Activated CD4-positive, CD25-positive, alpha-beta regulatory T cell (primary cell): ENCODE measurements at places on chromosomes 11 and 22.

DNA sequence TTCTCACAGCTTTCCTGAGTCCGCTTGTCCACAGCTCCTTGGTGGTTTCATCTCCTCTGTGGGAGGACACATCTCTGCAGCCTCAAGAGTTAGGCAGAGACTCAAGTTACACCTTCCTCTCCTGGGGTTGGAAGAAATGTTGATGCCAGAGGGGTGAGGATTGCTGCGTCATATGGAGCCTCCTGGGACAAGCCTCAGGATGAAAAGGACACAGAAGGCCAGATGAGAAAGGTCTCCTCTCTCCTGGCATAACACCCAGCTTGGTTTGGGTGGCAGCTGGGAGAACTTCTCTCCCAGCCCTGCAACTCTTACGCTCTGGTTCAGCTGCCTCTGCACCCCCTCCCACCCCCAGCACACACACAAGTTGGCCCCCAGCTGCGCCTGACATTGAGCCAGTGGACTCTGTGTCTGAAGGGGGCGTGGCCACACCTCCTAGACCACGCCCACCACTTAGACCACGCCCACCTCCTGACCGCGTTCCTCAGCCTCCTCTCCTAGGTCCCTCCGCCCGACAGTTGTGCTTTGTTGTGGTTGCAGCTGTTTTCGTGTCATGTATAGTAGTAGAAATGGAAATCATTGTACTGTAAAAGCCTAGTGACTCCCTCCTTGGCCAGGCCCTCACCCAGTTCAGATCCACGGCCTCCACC lies 11.7 kb downstream of the RASD2 start:
- peak; percentile 49 for DNase-seq

- DNase-seq, result no peak
Observed at GRCh38 chr11:114138411-114138810, 78.9 kb downstream of the ZBTB16 start.

DNA sequence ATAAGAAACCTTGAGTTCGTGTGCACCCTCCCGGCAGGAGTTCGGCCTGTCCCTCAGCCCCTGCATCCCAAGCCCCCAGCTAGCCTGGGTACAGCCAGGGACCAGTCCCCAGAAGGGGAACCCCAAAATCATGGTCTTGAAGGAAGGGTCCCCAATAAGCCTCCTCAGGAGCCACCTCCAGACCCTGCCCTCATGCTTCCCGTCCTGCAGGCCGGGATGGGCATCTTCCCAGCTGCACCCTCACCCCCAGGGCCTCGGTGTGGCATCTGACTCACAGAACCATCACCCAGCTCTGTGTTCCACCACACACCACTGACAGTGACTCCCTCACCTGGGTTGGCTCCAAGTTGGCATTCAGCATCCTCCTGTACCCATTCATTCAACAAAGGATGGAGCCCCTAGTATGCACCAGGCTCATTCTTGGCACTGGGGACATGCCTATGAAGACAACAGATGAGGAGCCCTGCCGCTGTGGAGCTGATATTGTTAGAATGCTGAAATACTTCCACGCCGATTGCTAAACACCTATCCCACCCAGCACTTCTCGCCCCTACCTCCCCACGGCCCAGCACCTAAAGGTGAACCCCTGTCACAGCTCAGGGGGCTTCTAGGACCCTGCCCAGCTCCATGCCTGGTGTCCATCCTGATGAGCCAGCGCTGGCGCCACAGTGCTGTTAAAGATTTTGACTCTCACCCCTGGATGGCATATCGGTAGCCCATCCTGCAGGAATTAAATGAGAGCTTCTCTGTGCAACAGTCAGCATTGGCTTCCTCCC lies 77.8 kb downstream of the BUD13 start:
- no peak for DNase-seq

GRCh38 chr11:111454561-111455192 lies 57.5 kb downstream of the BTG4 start:
- peak; percentile 31 for DNase-seq

DNA sequence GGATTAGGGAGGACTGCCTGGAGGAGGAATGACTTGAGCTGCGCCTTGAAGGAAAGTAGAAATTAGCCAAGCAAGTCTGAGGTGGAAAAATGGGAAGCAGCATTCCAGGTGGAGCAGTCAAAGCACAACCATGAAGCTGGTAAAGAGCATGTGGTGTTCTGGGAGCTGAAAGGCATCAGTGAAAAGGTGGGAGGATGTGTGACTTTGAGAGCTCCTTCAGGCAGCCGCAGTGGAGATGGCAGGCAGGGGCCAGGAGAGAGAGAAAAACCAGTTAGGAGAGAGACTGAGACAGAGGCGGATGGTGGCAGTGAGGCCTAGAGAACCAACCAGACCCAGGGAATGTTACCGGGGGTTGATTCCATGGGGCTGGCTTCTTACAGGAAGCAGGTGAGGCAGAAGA lies 393.4 kb downstream of the MIAT start:
- DNase-seq, result no peak

GRCh38 chr11:47992959-47993820 lies 12.8 kb downstream of the PTPRJ start:
- DNase-seq, result no peak

- DNase-seq, result no peak
Observed at GRCh38 chr22:30436196-30436595, 10.6 kb downstream of the MTFP1 start.

GRCh38 chr11:72958791-72959190 lies 144.6 kb downstream of the ATG16L2 start:
- DNase-seq, result no peak

GRCh38 chr11:65496304-65497140 lies 2.3 kb upstream of the MALAT1 start:
- DNase-seq, result no peak

GRCh38 chr11:36165621-36166397 lies 123.4 kb downstream of the COMMD9 start:
- DNase-seq, result no peak

GRCh38 chr11:72456651-72457050 lies 22.3 kb upstream of the CLPB start:
- DNase-seq, result no peak

DNA sequence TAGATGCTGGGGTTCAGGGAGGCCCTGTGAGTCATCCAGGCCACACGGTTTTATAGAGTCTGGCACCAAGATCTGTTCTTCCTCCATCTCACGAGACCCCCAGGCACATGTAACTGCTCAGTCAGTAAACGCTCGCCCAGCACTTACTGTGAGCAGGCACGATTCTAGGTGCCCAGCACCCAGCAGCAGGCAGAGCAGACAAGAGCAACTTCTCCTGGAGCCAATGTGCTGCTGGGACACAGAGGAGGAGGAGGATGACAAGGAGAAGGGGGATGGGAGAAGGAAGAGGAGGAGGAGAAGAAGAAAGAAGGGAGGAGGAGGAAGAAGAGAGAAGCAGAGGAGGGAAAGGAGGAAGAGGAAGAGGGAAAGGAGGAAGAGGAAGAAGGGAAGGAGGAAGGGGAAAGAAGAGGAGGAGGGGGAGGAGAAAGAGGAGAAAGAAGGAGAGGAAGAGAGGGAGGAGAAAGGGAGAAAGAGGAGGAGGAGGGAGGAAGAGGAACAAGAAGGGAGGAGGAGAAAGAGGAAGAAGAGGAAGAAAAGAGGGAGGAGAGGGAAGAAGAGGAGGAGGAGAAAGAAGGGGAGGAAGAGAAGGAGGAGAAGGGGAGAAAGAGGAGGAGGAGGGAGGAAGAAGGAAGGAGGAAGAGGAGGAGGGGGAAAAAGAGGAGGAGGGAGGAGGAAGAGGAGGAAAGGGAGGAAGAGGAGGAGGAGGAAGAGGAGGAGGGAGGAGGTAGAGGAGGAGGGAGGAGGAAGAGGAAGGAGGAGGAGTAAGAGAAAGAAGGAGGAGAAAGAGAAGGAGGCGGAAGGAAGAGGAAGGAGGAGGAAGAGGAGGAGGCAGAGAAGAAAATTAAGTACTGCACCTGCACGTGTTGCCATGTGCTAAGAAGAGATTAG lies 77.6 kb upstream of the RTL6 start:
- no peak for DNase-seq

DNA sequence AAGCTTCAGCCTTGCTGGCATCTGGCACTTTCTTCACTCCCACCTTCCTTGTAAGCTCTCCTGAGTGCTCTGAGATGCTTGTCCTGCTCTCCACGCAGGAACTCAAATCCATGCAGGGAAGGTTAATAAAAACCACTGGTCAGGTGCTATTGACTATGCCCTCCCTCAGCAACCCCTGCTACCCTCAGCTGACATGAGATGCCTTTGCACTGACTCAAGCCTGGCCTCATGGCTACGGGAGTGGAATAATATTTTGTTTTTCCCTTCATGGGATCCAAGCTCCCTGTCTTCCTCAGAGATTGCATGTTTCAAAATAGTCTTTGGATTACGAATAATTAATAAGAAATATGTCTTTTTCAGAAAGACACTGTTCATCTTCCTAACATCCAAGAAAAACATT lies 31.7 kb upstream of the ABCC8 start:
- no peak for DNase-seq

DNA sequence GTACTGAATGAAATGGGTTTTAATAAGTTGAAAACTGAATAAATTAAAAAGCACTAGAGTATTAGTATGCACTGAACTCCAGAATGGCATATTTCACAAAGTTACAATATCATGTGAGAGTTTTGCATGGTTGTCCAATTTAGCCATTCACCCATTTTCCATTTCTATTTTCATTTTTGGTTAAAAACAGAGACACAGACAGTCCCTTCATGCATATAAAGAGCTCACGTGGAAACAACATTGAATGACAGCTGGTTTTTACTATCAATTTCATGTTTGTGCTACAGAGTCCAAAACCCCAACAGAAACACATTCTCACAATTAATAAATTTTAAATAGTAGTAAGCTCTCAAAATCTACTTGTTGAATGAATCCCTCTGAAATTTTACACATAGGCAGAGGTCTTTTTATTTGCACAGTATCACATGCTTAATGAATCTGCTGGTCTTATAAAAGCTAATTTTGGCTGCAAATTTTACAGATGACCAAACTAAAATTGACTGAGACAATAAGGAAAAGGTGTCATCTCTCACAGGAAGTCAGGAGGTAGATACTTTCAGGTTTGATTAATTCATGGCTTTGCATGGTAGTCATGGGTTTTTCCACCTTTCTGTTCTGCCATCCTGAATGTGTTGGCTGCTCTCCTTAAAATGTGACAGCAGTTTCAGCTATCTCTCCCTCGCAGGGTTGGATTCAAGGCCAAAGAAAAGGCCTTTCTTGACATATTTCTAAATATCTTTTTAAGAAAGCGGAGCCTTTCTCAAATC lies 20.6 kb upstream of the DDI1 start:
- no peak for DNase-seq

DNA sequence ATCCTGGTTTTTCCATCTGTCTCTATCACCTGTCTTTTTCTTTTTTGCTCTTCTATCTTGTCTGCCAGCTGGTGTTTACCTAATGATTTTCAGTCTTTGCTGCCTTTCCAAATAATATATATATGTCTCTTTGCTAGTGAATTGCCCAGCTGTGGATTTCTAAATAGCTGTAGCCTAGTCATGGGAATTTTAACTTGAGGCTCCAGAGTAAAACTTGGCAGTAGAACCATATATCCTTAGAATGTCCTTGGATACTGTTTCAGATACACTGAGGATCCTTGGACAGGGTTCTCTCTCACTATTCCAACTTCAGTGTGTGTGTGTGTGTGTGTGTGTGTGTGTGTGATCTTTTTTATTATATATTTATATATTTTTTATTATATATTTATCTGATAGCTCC lies 2285.3 kb downstream of the LRRC4C start:
- DNase-seq, result no peak

- no peak for DNase-seq
Observed at GRCh38 chr11:122170815-122171475, 54.9 kb upstream of the BLID start.

- DNase-seq, result no peak
Observed at GRCh38 chr11:129637473-129637872, 178.2 kb upstream of the TMEM45B start.

DNA sequence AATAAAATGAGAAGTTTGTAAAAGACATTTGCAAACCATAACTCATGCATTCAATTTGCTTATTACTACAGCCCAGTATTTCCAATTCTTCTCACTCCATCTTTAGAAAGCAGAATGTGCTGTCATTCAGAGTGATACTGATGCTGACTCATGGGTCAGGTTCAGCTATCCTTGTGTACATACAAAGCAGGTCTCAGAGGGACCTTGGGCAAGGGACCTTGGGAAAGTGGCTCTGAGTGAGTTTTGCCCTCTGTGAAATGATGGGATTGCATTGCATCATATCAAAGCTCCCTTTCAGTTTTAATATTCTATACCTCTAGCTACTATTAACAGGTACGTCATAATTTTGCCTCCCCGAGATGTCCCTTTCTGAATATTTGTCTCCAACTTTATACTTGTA lies 848.7 kb downstream of the OPCML start:
- no peak for DNase-seq

- DNase-seq, result no peak
Observed at GRCh38 chr22:50182176-50183081, 3.3 kb upstream of the TRABD start.

DNA sequence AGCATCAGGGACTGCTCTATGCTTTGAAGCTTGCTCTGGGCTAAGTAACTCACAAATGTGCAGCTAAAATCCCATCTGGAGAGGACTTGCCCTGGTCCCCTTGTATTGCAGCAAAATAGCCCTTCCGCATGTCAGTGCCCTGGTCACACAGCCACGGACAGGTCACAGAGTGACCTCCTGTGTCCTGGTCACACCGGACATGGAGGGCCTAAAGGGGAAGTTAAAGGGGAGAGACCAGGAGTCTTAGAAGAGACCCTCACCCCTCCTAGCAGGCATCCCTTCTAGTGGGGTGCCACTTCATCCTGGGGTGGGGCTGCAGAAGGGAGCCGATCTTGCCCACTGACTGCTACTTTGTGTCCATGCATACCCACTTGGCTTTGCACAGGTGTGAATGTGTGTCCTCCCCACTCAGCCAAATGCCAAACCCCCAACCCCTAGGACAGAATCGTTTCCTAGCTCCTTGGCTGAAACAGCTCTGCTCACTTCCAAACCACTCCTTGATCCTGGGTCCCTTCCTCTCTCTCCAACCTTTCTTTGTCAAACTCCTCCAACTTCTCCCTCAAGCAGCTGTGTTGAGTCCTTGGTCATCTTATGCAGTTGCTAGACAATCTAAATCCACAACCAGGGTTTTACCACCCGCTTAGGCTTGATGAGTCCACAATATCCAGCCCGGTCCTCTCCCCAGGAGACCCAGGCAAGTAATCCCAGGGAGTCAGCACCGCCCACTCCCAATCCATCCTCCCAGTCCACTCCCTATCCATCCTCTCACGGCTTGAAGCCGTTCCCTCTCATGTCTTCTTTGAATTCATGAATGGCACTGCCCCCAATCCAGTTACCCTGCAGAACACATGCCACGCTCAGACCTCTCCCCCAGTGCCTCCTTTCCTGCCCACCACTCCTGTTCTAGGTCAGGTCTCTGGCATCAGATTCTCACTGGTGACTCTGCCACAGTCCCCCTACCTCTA lies 3.3 kb upstream of the FXYD6 start:
- no peak for DNase-seq
